ENCODE measurements at places on chromosomes 4 and X.
A peak's percentile ranks its signal among the peaks of the same experiment; 100 is the strongest.

- DNase-seq: no peak
Observed at GRCh38 chr4:71355045-71355444, 16.2 kb downstream of the SLC4A4 start.

- peak; percentile 57 for DNase-seq
Observed at GRCh38 chr4:163548481-163549243, 54.2 kb downstream of the TMA16 start.

GRCh38 chr4:36432586-36432985 lies 151.2 kb downstream of the DTHD1 start:
- DNase-seq: no peak

GRCh38 chrX:33045245-33045644 lies 166.1 kb downstream of the DMD start:
- no peak for DNase-seq

- no peak for DNase-seq
Observed at GRCh38 chr4:77037736-77038135, 38.1 kb downstream of the CCNI start.

- no peak for DNase-seq
Observed at GRCh38 chrX:38458071-38458470, 103.3 kb upstream of the TSPAN7 start.

GRCh38 chr4:14022456-14022855 lies 394.9 kb upstream of the BOD1L1 start:
- peak; percentile 31 for DNase-seq

DNA sequence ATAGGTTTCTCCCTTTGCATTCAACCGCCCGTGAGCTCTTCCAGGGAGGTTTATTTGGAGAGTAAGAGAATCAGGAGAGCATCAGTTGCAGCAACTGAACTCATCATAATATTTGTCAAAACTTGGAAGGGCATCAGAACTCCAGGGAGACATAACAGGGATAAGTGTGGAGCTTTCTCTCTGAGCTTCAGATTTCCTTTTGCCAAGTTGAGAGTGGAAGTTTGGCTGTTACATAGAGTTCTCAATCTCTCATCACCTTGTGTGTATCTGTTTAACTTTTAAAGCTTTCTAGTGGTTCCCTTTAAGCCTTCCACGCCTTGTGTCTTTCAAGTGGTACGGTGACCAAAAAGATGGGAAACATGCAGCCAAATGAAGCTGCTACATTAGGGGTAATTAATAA lies 18.8 kb downstream of the BMP3 start:
- no peak for DNase-seq

All from fibroblast of skin of back (primary cell).